ENCODE measurements at places on chromosomes 1 and 21. TPM values are rescaled to one million over a fixed set of nuclear protein-coding genes. Genes with fewer than 3 reads are reported as not detected.

DNA sequence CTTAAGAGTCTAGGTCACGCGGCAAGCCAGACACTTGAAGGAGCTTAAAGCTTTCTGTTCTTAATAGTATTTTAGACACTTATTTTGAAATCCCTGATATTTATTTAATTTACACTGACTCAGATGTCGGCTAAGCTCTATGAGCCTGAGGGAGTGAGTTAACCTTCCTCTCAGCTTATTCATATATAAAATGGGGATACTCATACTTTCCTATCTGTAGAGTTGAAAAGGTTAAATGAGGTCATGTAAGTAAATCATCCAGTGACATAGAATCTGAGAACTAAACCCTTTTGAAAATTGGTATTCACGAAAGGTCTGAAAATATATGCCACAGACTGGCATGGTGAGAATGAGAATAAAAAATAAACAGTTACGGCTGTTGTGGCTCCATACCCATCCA is 1.4 kb upstream of the GPR161 start:
- no peak for DNase-seq

DNA sequence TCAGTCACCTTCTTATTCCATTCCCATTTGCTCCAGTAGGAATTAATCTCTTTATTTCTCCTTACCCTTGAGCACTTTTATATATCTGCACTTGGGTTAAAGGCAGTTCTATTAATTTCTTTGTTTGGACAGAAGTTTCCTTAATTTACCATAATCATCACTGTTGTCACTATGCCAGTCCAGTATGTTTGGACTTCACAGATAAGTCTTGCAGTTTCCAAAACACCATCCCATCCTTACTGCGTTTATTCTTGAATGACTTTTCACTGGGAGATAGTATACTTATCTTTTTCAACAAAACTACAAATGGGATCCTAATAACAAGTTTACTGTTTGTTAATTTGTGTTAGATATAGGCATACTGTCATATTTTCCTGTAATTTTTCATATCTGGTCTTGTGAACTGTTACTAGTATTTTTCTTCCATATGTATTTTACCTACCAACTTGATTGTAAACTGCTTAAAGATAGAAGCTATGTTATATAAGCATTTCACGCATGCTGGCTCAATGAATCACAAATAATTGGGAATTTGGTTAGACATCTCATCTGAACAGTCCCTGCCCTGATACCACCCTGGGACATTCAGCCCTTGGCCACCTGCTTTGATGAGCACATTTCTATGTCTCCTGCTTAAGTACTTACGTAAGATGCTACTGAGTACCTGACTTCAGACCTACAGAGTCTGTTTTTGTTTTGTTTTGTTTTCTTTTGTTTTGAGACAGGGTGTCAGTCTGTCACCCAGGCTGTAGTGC is 78.2 kb downstream of the OLFML2B start:
- DNase-seq, result no peak

DNA sequence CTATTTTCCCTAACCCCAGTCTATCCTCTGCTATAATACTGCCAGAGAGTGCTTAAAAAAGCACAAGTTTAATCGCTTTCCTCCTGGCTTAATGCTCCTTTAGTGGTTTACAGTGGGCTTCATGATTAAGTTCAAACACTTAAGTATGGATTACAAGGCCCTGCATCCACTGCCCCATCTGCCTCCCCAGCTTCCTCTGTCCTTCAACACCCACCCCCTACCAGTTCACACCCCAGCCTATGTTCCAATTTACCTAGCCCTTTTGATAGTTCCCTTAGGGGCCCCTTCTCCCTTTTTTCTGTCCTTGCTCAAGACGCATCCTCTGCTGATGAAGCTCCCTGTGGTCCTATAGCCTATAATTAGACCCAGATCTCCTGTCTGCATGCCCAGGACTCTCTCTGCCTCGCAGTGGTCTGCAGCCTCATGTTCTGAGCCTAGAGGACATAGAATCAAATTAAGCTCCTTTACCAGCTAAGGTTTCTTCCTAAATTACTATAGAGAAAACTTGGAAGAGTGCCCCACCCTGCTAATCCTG is 212.5 kb downstream of the FGGY start:
- no peak for DNase-seq

DNA sequence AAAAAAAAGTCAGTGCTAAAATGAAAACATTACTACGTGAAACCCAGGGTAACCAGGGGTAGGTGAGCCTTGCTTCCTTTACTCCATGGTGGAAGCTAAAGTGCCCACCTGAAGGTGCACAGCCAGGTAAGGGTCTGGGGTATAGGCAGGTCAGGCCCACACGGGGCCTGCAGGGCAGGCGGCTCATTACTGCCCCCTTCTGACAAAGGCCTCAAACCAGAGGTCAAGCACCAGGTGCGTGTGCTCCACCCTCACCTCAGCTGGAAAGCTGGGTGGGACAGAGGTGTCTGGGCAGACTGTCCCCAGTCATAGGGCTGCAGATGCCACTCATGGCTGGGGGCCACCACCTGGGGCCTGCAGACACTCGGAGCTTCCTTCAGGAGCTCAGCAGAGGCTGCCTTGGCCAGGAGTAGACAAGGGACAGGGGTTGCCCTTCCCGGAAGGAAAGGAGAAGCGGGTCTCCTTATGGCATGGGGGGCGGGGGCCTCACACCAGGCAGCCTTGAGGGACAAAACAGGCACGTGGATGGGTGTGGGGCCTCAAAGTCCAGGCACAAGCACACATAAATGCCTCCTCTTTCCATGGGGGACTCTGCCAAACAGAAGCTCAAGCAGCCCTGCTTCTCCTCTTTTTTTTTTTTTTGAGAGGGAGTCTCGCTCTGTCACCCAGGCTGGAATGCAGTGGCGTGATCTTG is 36.2 kb downstream of the ACOT7 start:
- no peak for DNase-seq

DNA sequence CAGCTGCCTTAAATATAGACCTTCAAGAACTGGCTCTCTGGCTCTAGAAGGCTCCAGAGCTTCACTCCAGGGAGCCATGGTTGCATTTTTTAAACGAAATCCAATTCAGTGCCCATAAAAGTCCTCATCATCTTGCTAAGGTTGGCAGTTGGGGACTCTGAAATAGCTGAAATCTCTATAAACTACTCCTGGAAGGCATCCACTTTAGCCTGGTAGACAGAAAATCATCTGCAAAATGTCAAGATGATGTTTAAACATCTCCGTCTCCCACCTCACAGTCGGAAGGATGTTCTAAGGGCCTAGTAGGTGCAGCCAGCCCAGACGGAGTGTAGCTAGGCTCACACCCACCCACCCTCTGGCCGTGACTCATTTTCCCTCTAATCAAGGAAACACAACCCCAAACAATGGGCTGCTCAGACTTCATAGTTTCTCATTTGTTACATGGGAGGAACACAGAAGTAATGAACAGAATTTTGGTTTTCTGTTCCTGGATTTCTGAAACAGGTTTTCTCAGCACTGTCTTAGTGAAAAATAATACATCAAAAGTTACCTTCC is 235.4 kb upstream of the KAZN start:
- no peak for DNase-seq

DNA sequence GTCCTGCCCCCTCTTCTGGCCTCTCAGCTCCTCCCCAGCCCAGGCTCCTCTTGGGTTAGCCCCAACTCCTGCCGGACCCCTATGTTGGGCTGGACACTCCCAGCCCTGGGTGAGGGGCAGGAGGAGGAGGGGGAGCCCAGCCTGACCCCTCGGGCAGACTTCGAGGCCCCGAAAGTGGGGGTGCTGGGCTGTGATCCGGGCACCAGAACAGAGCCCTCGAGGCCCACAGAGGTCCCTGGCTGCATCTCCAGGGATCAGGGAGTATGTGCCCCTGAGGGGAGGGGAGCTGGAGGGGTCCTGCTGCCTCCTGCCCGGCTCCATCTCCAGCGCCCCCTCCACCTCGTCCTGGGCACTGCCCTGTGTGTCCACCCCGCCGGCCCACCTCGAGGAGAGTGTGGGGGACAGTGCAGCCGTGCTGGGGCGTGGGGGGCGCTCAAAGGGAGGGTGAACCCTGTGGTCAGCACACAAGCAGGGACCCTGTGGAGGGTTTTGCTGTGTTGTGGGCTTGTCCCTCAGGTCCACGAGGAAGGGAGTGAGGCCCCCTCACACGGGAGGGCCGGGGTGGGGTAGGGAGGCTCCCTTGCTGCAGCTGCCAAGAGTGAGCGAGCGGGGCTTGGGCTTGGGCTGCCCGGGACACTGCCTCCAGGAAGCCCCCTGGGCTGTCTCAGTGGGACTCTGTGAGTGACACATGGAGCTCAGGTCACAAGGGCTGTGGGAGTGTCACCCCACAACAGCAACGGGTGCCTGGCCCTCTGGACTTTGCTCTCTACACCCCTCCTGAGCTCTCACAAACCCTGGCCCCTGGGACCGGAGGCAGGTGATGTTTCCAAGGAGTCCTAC is 54.4 kb downstream of the COL18A1 start:
- DNase-seq, result no peak

DNA sequence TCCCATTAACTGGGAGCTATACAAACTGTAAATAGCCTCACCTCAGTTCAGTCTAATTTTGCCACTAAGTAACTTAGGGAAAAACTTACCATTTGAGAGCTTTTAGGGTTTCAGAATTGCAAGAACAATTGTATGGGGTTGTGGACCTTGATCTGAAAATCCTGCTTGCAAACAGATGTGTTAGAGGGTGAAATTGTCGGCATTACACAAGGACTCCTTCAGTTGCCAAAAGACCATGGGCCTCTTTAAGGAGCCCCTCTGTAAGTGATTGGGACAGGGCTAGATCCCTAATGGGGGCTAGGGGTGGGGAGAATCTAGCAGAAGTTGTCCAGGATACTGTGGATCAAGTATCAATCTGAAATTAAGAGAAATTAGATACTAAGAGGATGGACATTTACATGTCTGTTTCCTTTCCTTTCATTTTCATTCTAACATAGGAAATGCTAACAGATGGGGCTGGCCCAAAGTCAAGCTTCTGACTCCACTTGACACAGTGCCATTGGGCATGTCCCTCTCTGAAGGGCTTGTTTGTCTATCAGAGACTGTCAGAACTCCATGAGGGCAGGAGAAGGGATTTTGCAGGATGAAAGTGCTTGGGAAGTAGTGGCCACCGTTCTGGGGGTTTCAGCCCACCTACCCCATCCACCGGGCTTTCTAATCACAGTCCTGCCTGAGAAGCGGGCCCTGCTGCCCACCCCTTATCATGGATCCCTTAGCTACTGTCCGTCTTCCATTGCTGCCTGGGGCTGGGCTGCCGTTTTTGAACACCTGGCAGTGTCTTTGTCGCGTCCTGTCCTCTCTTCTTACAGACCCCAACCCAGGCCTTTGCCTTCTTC is 54.7 kb downstream of the STUM start:
- DNase-seq, result peak; percentile 71

DNA sequence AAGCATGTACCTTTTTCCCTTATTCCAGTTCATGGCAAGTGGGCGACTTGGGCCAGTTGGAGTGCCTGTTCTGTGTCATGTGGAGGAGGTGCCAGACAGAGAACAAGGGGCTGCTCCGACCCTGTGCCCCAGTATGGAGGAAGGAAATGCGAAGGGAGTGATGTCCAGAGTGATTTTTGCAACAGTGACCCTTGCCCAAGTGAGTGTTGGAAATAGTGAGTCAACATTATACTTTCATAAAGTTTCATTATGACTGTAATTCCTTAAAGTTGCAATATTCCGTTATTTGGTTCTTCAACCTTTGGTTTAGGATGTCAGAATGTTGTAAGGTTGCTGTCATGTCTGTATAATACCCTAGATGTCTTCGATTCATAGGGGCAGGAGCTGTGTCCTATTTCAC is 230.5 kb downstream of the TPR start:
- DNase-seq, result no peak

DNA sequence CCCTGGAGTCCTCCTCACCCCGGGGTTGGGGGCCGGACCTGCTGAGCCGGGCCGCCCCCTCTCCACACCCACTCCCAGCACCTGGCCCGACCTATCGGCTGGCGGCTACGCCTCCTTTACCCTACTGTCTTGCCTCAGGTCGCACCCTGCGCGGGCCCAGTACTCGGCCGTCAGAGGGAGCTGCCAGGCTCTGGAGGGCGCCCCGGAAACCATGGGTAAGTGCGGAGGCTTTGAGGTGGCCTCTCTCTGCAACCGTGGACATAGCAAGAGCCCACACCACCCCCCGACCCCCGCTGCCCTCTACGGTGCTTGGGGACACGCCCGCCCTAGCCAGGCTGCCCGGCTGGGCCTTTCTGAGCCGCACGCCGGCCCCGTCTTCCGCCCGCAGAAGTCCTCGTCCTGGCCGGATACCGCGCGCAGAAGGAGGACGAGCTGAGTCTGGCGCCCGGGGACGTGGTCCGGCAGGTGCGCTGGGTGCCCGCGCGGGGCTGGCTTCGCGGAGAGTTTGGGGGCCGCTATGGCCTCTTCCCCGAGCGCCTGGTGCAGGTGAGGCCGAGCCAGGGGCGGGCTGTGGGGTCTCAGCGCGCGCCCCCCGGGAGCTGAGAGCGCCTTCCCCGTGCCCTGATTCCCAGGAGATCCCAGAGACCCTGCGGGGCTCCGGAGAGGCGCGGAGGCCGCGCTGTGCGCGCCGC is at the start of gene SH3D21:
Gene SH3D21, plus strand, starts transcription at position 159 of the 692 bp plus-strand sequence. Its CDS starts 53 bp downstream, at position 212.
- DNase-seq, result peak; percentile 46

DNA sequence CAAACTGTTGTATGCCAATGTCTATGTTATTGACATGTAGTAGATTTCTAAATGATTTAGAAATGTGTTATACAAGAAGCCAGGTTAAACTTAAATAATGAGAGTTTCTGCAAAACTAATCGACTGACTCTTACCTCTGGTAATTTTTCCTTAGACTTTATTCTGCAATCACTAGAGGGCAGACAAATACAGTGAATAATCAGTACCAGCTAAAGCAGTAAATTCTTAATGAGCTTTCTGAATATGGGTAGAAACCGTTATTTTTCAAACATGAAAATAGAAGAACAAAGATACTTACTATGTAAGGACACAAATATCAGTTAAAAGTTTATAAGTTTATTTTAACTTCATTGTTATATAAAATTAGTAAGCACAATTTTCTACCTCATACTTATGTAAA is 97.9 kb upstream of the RGS1 start:
- DNase-seq, result no peak

- no peak for DNase-seq
Measured at GRCh38 chr1:108678706-108679105, 13.4 kb upstream of the PRPF38B start.

DNA sequence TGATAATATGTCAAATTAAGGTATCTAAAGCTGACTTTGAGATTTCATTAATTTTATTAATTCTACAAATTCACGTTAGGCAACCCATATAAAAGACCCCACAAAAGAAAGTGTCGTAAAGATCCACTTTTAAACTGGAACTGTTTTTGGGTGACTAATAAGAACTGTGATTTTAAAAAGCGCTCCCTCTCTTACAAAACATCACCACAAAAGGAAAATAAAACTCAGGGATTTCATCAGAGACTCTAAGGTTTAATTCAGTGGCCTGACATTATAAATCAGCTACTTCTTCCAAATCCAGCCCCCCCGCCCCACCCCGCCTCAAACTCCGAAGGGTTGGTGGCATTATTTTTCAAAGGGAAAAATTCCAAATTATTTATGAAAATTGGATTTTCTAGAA is 2.7 kb downstream of the COL24A1 start:
- no peak for DNase-seq

The IVL gene
- total RNA-seq, result not detected

The KCNN3 gene
- total RNA-seq, result 1.6 TPM

The LEMD1 gene
- not detected for total RNA-seq

The NHLH1 gene
- not detected for total RNA-seq

The HMGCL gene
- 41.1 TPM for total RNA-seq

The ODF2L gene
- 17.7 TPM for total RNA-seq

The SLC45A1 gene
- total RNA-seq, result 0.61 TPM

The PRDM16 gene
- total RNA-seq, result 6.0 TPM

The LYPD8 gene
- not detected for total RNA-seq

Measured in heart left ventricle (tissue), 16 donors.